ENCODE measurements at places on chromosomes 6 and 20.
A peak's percentile ranks its signal among the peaks of the same experiment; 100 is the strongest.

DNA sequence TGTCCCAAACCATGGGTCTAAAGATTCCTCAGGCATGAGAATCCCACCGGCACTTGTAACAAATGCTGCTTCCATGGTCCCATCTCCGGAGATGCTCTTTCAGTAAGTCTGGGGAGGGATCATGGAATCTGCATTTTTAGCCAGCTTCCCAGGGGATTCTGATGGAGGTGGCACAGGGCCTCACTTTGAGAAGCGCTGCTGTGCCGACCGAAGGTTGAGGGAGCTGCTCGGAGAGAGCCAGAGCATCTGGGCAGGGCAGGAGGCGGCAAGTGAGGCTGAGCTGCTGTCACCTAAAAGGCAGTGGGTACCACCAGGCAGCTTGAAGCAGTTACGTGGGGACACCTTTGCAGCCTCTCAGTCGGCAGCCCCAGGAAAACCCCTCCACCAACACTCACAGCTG, 100.2 kb upstream of the CDYL start:
- no peak for DNase-seq

DNA sequence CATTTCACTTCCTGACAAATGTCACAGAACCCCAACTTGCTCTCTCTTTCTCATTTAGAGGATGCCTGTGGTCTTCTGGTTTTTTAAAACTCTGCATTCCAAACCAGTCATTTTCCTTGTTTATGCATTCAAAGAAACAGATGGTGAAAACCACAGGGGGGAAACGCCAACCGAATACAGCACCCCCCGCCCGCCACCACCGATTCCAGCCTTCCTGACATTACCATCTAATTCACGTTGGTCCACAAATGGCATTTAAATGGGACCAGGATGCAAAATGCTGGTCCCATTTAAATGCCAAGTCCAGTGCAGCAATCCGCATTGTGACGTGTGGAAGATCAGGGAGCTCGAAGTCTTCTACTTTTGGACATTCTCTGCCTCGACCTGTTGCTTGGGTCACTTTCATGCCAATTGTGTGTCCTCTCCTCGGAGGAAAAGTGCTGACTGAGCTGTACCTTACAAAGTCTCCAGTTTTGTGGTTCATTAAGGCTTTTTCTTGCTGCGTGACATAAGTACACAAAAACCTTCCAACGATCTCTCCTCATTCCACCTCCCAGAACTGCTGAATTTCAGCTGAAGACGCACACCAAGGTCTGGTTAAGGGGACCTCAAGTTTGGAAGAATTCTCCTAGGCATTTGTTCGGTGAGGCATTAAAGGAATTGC, 35.8 kb downstream of the NEDD9 start:
- no peak for DNase-seq

DNA sequence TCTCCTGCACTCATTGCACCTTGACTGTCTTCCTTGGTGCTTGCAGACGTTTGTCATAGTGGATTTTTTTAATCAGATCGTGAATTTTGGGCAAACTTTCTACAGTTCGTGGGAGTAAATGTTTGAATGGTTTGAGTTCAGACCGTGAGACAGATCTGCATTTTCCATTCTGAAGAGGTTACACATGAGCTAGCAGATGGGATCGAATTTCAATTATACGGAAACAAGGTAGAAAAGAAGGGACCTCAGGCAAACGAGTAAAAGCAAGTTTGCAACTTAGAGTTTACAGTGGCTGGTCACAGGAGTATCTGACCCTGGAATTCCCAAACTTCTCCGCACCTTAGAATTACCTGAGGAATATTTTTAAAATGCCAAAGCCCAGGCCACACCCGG, 17.2 kb upstream of the NCR2 start:
- DNase-seq = peak; percentile 29

DNA sequence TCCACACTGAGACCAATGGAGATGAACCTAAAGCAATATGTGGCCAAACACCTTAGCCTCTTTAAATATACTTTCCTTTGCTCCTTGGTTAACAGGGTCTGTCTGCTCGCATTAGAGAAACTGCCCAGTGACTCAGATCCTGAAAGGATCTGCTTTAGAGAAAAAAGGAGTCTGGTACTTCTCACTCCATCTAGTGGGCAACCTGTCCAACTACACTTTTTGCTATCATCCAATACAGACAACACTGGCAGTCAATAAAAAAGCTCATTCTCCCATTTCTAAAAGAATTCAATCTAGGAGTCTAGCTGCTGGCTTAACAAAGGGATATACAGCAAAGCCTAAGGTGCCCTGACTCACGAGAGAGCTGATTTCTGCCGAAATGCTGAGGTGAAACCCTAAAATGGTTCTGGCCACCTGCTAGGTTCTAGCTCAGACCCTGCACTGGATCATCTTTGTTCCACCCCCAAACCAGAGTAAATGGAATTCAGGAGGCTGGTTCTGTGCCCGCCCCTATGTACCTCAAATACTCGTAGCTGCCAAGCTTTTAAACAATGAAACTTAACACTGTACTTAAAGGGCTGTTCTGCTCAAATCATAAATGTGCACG, 11.5 kb downstream of the GNL1 start:
- DNase-seq = peak; percentile 70

DNA sequence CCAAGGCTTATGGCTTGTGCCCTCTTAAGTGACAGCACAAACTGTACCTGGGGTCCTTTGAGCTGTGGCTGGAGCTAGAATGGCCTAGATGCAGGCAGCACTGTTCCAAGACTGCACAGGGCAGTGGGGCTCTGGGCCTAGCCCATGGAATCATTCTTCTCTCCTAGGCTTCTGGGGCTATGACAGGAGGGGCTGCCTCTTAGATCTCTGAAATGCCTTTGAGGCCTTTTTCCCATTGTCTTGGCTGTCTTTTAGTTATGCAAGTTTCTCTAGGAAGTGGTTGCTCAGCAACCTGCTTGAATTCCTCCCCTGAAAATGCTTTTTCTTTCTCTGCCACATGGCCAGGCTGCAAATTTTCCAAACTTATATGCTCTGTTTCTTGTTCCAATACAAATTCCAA, 183.4 kb downstream of the WDR27 start:
- DNase-seq = no peak

DNA sequence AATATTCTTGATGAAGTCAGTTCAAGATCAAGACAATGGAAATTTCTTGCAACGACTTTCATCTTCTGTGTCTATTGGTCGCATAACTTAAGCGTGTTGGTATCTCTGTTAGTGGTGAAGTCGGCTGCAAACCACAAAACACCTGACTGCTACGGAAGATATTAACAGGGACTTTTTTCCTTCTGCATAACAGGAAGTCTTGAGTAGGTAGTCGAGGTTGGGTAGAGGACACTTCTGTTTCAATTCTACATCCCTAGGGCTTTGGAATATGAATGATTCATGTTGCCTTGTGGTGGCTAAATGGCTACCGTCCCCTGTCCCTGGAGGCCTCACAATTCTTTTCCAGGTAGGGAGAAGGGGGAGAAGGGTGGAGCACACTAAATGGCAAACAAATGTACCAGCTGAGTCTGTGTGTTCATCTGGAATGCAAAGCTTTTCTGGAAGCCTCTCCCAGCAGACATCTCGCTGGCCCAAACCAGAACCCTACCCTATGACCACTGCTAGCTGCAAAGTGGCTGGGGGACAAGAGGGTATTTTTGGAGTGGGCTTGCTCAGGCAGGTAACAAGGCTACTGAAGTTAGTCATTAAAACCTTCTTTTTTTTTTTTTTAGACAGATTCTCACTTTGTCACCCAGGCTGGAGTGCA, 34.6 kb upstream of the NKX2-2 start:
- DNase-seq = no peak

GRCh38 chr6:90110971-90111370, 185.7 kb downstream of the BACH2 start:
- no peak for DNase-seq

GRCh38 chr6:52503851-52504781, 72.7 kb downstream of the TRAM2 start:
- peak; percentile 84 for DNase-seq

GRCh38 chr20:62352402-62353288, 14.5 kb downstream of the LAMA5 start:
- DNase-seq = peak; percentile 78

- DNase-seq = peak; percentile 54
Observed at GRCh38 chr6:167079853-167080297, 43.0 kb upstream of the CCR6 start.

DNA sequence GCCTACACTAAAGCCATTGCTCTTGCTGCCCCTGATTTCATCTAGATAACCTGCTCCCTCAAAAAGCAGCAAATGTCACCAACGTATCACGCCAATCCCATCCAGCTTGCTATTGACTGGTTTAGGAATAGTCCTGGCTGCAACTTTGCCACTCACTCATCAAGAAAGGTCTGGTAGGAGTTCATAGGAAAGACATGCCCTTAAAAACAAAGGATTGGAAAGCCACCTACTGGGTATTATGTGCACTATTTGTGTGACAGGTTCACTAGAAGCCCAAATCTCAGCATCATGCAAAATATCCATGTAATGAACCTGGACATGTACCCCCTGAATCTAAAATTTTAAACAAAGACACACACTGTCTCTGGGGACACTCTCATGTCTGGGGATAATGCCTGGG, 170.4 kb upstream of the COL21A1 start:
- DNase-seq = no peak

DNA sequence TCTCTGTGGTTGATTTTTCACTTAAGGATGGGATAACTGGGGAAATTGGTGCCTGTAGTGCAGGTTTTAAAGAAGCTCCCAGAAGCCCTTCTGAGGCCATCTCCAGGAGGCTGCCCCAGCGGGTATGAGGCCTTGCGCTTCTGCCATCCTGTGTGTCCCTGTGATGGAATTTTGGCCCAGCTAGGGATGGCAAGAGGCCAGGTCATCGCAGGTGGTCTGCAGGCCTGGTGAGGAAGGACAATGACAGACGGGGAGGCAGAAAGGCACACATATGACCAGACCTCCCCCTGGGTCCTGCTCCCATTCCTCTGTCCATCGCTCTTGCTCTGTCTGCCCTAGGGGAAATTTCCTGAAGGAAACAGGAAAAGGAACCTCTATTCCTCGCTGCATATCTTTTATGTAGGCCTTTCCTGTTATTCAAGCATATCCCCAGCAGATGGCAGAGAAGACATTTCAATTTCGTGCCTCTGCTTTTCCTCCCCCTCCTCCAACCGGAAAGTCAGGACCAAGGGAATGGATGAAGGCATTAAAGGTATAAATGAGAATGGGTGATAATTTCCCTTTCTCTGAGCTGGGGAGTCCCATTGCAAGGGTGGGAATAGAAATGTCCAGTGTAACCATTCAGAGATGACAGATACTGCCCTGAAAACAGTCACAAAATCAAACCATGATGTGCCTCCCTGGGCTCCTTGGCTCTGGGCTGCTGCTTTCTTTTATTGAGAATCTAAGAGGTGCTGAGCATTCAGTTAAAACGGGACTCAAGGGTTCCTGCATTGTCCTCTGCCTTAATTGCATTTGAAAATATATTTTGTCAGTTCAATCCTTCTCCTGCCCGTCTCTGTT, 17.6 kb upstream of the HLA-F start:
- DNase-seq = peak; percentile 51

- DNase-seq = no peak
Observed at GRCh38 chr20:54626126-54626525, 150.7 kb downstream of the DOK5 start.

- DNase-seq = peak; percentile 59
Observed at GRCh38 chr6:71190809-71191208, 97.8 kb upstream of the OGFRL1 start.

DNA sequence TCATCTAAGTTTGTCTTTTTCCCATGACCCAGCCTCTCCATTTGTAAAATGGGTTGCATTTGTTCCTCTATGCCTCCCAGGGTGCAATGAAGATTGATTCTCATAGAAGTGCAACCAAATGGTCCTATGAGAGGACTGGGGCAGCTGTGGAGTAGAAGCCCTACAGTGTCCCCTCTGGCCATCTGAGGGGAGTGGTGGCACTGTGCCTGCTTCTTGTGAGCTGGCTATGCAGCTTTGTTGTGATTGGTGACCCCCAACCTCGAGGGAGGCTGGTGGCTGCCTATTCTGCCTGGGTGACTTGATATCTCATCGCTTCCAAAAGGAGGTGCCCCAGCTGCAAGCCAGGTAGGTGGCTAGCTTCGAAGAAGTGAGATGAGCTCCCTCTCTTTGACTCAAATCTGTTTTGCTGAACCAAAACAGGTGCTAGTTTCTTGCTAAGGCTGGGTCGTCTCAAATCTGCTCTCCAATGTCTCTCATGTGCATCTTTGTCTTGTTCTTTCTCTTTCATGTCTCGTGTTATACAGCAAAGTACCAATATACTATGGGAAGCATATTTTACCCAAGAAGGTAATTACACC, 33.9 kb downstream of the TXLNB start:
- no peak for DNase-seq

DNA sequence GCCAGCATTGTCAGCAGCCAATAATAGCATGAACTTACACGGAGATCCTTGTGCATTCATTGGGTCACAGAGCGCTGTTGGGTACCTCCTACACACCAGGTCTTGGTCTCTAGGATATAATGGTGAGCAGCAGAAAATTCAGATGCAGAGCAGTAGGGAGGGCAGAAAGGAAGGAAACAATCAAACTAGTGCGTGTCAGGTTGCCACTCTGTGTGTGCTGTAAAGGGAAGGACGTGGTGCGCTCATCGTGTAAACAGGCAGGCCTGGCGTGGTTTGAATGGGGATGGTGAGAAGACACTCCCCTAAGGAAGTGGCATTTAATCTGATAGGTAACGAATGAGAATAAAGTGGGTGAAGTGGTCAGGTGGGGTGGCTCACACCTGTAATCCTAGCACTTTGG, 336.4 kb downstream of the CDH26 start:
- DNase-seq = no peak

- DNase-seq = no peak
Observed at GRCh38 chr6:75280131-75280855, 4.3 kb downstream of the TMEM30A start.

DNA sequence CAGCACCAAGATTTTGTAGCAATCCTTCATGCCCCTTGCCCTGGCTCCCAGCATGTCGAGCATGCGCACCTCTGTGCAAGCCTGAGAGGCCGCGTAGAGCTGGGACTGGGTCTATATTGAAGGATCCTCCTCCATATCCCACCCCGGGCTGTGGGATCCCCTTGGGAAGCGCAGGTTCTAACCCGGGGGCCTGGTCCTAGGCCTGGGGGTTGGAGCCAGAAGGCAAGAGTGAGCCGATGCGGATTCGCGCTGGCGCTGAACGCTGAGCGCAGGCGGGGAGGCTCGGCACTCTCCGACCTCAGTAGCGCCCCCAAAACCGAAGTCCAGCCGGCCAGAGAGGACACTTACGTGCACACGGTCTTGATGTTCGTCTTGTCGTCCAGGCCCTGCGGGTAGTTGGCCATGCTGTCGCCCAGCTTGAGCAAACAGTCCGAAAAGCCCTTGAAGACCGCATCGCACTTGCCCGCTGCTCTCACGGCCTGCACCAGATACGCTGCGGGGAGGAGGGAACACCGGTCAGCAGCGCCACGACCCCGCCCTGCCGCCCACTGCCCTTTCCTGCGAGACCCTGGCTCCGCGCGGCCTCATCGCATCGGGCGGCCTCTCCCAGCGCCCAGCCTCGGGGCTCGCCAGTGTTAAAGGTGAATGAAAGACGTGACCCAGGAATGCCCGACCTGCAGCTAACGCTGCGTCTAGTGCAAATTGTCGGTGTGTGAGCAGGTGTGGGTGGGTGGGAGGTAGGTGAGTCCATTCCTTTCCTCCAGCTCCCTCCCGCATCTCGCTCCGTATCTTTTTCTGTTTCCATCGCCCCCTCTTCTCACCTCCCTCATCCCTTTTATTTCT, 4.5 kb downstream of the NRN1 start:
- no peak for DNase-seq

All from muscle of leg (tissue), 16 donors.